HepG2 (cell line): ENCODE measurements at places on chromosomes 7 and 10. TPM values are rescaled to one million over a fixed set of nuclear protein-coding genes. Genes with fewer than 3 reads are reported as not detected.
A peak's percentile ranks its signal among the peaks of the same experiment; 100 is the strongest.

Gene HECW1
- not detected in 2 replicates for total RNA-seq

Gene DENND2A
- not detected in 2 replicates for total RNA-seq

Gene CAMK1D
- not detected in 2 replicates for total RNA-seq

Gene ARHGEF35
- total RNA-seq = 0.18 TPM in 1 of 2 replicates, not detected in the other

Gene NOS3
- 3.7 and 4.8 TPM in 2 replicates for total RNA-seq

Gene MARVELD1
- not detected in 2 replicates for total RNA-seq

Gene AZGP1
- 37.9 and 93.8 TPM in 2 replicates for total RNA-seq

Gene MMS19
- total RNA-seq = 76.4 and 95.9 TPM in 2 replicates

Gene MYOZ1
- total RNA-seq = not detected in 2 replicates

- DNase-seq = no peak
Measured at GRCh38 chr7:176381-176780, 16.0 kb upstream of the FAM20C start.

DNA sequence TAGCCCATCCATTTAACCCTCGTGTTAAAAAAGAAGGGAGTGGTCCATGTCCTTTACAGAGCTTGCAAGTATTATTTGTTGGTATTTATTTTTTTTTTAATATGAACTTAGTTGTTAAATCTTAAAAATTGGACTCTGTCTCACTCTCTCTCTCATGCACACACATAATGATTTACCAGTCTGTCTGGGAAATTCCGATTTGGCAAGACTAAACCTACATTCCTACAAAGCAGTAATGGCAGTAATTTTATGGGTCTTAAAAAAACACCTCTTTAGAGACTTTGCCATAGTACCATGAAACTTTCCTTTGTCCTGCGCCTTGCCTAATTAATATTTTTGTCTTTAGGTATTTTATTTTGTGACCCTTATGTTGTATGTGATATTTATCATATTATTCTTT lies 239.5 kb upstream of the PPP1R3A start:
- DNase-seq = no peak

- peak; percentile 81 for DNase-seq
Measured at GRCh38 chr7:2804227-2804763, 39.8 kb downstream of the GNA12 start.

DNA sequence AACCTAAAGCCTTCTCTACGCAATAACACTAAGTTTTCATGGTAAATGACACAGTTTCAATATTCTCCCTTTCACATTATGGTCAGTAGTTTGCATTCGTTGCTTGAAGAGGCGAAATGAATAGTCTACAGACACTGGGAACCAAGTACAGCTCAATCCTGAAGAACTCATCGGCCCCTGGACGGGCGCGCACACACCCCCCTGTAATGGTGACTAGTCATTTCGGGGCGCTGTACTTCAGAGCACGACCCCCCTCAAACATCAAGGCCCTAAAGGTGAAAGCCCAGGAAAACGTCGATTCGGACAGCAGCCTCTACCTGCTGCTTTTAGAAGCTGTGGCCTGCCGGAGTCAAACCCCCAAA lies 1.0 kb downstream of the NT5C2 start:
- DNase-seq = no peak

GRCh38 chr10:127909716-127910463 lies 3.0 kb downstream of the PTPRE start:
- no peak for DNase-seq

DNA sequence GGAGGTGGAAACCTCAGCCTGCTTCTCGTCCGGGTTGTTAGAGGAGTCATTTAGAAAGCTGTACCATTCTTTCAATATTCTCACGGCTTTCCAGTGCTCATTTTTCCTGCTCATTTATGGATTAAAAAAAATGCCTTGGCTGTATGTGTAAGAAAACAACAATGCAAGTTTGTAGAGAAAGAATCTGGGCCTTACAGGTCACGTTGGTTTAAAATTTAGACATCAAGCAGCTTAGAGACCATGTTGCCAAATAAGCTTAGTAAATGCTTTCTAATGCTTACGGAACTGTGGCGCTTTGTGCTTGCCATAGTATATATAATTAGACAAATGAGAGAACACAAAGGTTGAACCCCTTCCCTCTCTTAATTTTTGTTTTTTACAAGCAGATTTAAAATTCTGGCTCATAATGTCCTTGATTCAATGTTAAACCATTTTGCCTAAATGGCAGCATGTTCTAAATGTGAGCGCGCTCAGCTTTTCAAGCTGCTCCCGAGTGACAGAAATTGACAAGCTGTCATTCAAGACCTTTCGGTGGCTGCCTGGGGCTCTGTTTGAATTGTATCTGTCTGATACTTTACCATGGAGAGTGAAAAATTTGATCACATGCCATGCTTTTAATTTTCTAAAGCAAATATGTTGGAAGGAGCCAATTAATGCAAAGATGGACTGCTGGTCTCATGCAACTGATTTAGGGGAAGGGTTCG lies 1.1 kb downstream of the ARMS2 start:
- no peak for DNase-seq

- DNase-seq = peak; percentile 74
Measured at GRCh38 chr10:89653410-89653869, 8.4 kb upstream of the PANK1 start.

- DNase-seq = no peak
Measured at GRCh38 chr7:142898377-142899170, 13.0 kb upstream of the TRPV6 start.

DNA sequence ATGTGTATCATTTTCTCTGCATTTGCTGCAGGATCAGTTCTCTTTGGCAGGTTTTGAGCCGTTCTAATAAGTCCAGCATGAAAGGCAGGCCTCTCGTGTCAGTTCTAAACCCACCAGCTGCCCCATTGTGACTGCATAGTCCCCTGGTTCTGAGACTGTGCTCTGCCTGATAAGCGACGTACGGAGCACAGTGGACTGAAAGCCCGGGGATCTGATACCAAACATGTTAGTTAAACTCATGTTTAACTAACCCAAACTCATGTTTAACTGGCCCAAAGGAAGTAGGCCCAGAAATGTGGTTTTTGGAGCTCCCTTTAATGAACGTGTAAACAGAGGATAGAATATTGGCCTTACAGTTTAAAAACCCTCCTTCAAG lies 98.0 kb upstream of the PDCD4 start:
- DNase-seq = no peak

DNA sequence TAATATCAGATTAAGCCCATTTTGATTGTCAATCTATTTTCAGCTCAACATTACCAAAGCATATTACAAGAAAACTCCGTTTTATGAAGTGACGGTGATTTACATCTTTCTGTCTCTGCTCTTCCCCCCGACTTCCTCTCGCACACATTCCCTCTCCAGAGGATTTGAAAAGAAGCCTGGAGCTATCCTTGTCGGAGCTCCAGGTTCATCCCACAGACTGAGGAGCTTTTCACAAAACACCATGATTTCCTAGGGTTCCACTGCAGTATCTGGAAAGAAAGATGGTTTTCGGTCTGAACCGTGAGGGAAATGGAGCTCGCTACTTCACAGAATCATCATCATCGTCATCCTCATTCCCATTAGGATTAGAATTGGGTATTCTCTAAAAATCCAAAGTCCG lies 655.5 kb upstream of the MGMT start:
- DNase-seq = no peak

GRCh38 chr10:55191236-55191860 lies 390.3 kb upstream of the PCDH15 start:
- no peak for DNase-seq

DNA sequence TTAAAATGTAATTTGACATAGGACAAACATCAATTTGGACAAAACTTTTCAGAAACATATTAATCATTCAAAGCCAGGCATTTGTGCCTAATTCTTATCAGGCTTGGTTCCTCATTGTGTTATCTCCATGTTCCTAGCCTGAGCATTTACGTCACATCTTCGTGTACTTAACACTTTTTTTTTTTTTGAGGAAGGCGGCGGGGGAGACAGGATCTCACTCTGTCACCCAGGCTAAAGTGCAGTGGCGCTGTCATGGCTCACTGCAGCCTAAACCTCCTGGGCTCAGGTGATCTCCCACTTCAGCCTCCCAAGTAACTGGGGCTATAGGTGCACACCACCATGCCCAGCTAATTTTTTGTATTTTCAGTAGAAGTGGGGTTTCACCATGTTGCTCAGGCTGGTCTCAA lies 19.8 kb downstream of the HNRNPA2B1 start:
- no peak for DNase-seq

- DNase-seq = no peak
Measured at GRCh38 chr10:125127110-125127509, 33.3 kb downstream of the CTBP2 start.

GRCh38 chr10:27108165-27108564 lies 7.9 kb upstream of the ANKRD26 start:
- DNase-seq = no peak

- no peak for DNase-seq
Measured at GRCh38 chr10:8301831-8302230, 247.3 kb downstream of the GATA3 start.
